GM23248 (cell line): ENCODE measurements at places on chromosomes 11 and 22. TPM values are rescaled to one million over a fixed set of nuclear protein-coding genes. Genes with fewer than 3 reads are reported as not detected.
A peak's percentile ranks its signal among the peaks of the same experiment; 100 is the strongest.

DNA sequence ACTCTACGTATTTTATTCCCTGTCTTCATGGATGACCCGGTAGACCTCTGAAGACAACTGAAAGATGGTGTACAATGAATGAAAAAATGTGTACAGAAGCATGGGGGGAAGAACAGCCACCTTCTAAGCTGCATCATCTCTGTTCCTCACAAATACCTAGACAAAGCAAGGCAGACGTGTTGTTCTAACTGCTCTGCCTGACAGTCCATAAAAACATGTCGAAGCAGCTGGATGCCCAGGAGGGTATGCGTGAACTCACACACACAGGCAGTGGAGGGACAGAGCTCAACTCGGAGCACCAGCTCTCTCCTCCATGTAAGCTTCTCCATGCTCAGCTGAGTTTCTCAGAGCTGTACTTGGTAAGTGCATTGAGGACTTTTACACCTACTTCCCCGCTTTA, 327.4 kb downstream of the CTTN start:
- no peak for DNase-seq
- H3K27me3 ChIP-seq, result no peaks in the 10 kb centered on the region
- no peak overlapping the region for H3K4me3 ChIP-seq
- no peaks in the 10 kb centered on the region for H3K36me3 ChIP-seq

GRCh38 chr22:23265368-23265700, 85.0 kb downstream of the BCR start:
- no peaks in the 10 kb centered on the region for H3K27me3 ChIP-seq
- no peaks in the 10 kb centered on the region for H3K4me1 ChIP-seq
- H3K36me3 ChIP-seq, result no peaks in the 10 kb centered on the region
- no peak overlapping the region for H3K27ac ChIP-seq
- H3K4me3 ChIP-seq, result no peak overlapping the region
- DNase-seq, result no peak

DNA sequence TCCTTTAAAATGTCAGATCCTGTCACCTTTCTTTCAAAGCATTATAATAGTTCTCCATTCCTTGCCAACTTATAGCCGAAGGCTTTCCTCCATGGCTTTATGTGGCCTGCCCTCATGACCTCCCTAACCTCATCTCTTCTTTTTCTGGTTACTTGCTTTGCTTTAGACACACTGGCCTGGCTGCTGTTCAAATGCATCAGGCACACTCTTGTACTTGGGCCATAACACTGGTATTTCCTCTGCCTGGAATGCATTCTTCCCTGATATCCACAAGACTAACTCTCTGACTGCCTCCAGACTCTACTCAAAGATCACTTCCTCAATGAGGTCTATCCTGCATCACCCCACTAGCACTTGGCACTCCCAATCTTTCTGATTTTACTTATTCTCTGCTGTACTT, 710.3 kb downstream of the KCNA4 start:
- peaks cover 45% of the 10 kb centered on the region for H3K4me1 ChIP-seq
- H3K27ac ChIP-seq, result peak overlapping the region; percentile 17
- DNase-seq, result peak; percentile 85
- H3K36me3 ChIP-seq, result no peaks in the 10 kb centered on the region

- no peaks in the 10 kb centered on the region for H3K4me1 ChIP-seq
- no peak overlapping the region for H3K4me3 ChIP-seq
- no peak for DNase-seq
- no peak overlapping the region for H3K27ac ChIP-seq
- no peaks in the 10 kb centered on the region for H3K27me3 ChIP-seq
Observed at GRCh38 chr11:81174646-81175330, 1558.9 kb downstream of the FAM181B start.

- H3K27ac ChIP-seq, result peak overlapping the region; percentile 94
- H3K36me3 ChIP-seq, result peaks cover 38% of the 10 kb centered on the region
- peak overlapping the region; percentile 96 for H3K4me3 ChIP-seq
- peaks cover 19% of the 10 kb centered on the region for H3K4me1 ChIP-seq
Observed at GRCh38 chr11:6482441-6482840, 1.1 kb downstream of the TIMM10B start.

DNA sequence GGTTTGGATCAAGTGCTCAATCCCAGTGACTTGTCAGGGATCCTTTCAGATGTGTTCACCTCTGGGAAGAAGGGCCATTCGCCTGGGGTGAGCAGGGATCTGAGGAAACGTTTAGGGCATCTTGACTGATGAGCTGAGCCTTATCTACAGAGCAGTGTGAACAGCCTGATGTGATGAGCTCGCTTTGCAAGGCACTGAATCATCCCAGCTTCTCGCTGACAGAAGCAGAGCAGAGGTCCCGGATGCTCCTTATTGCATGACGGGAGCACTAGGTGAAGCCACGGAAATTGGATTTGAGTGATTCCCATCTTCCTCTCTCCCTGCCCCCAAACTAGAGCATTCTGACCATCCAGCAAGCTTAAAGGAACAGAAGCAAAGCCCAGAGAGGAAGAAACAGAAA, 46.5 kb downstream of the SEZ6L start:
- H3K36me3 ChIP-seq, result no peaks in the 10 kb centered on the region
- H3K27ac ChIP-seq, result no peak overlapping the region
- no peak overlapping the region for H3K4me3 ChIP-seq
- no peak for DNase-seq
- peaks cover 3% of the 10 kb centered on the region for H3K27me3 ChIP-seq
- no peaks in the 10 kb centered on the region for H3K4me1 ChIP-seq

GRCh38 chr11:8101421-8101820, 20.4 kb downstream of the TUB start:
- DNase-seq, result no peak
- H3K27me3 ChIP-seq, result no peaks in the 10 kb centered on the region
- no peaks in the 10 kb centered on the region; the same call in 1 of the 2 replicates for H3K36me3 ChIP-seq
- H3K4me1 ChIP-seq, result peaks cover 20% of the 10 kb centered on the region
- no peak overlapping the region for H3K27ac ChIP-seq

GRCh38 chr22:35115515-35115914, 49.6 kb downstream of the ISX start:
- H3K4me1 ChIP-seq, result no peaks in the 10 kb centered on the region
- H3K27ac ChIP-seq, result no peak overlapping the region
- H3K36me3 ChIP-seq, result no peaks in the 10 kb centered on the region
- no peaks in the 10 kb centered on the region for H3K27me3 ChIP-seq
- no peak overlapping the region for H3K4me3 ChIP-seq

DNA sequence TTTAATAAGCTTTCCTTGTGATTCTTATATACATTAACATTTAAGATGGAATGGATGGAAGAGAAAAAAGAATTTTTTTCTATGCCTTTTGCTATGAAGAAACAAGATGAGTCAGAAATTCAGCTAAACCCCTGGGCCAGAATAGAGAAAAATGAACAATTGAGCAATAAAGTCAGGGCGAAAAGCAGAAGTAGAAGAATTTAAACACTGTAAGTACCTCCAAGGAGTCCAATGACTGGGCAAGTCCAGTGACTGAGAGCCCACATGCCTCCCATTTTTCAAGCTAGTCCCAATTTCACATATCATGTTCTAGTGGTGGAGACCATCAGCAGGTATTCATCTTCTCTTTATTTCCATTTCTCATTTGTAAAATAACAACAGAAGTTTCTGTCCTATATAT, 18.6 kb upstream of the APLP2 start:
- no peaks in the 10 kb centered on the region for H3K36me3 ChIP-seq
- H3K27ac ChIP-seq, result peak overlapping the region; percentile 22; the same call in 1 of the 2 replicates
- H3K4me3 ChIP-seq, result no peak overlapping the region
- peak; percentile 74 for DNase-seq
- peaks cover 29% of the 10 kb centered on the region for H3K4me1 ChIP-seq
- no peaks in the 10 kb centered on the region for H3K27me3 ChIP-seq

GRCh38 chr11:15852179-15852578, 504.2 kb downstream of the SOX6 start:
- no peaks in the 10 kb centered on the region for H3K36me3 ChIP-seq
- H3K27ac ChIP-seq, result no peak overlapping the region
- DNase-seq, result peak; percentile 18
- H3K4me1 ChIP-seq, result no peaks in the 10 kb centered on the region
- H3K4me3 ChIP-seq, result no peak overlapping the region
- H3K27me3 ChIP-seq, result no peaks in the 10 kb centered on the region; the same call in none of the 2 replicates

DNA sequence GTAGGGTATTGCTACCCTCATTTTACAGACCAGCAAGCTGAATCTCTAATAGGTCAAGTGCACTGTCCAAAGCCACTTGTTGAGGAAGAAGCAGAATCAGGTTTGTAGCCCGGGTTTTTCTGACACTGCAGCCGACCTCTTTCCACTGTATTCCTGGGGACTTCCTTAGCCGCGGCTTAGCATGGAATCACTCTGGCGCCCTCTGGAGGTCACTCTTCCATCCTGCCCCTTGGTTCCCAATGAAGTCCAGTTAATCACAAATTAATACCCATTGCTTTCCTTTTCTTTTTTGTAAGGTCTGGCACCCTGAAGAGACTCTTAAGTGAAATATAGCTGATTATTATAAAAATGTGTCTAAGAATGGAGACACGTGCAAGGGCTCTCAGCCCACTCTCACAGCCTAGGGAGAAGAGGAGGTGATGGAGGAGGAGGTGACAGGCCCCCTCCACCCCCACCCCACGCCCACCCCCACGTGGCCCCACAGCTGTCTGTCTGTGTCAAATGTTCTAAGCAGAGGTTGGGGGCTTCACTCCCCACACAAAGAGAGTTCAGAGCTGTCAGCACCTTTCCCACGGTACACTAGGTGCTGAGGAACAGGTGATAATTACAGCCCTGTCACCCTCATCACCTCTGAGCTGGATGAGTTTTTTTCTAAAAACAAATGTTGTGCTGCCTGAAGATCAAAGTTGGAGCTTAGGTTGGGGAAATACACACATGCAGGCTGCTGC, 57.7 kb upstream of the DRD2 start:
- H3K4me3 ChIP-seq, result no peak overlapping the region
- no peak overlapping the region for H3K27ac ChIP-seq
- H3K36me3 ChIP-seq, result no peaks in the 10 kb centered on the region
- peaks cover 10% of the 10 kb centered on the region; the same call in 1 of the 2 replicates for H3K4me1 ChIP-seq

DNA sequence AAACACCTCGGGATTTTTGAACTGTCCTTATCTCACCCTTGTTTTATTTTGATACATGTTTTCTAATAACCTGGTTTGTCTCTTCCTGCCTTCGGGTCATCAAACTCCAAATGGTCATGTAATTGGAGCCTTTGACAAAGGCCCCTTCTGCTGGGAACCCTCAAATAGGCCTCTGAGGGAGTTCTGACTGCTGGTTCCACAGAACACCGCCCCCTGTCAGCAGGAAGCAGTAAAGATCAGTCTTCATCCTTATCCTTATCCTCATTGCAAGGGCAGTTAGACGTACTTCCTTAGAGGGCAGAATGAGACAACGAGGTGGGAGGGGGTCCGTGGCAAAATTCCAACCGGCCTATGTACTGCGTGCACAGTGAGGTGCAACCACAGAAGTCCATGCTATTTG, 12.1 kb downstream of the TRIM51 start:
- H3K27ac ChIP-seq, result no peak overlapping the region
- DNase-seq, result no peak
- H3K4me1 ChIP-seq, result no peaks in the 10 kb centered on the region
- no peaks in the 10 kb centered on the region for H3K36me3 ChIP-seq
- H3K27me3 ChIP-seq, result no peaks in the 10 kb centered on the region
- H3K4me3 ChIP-seq, result no peak overlapping the region

GRCh38 chr11:6682591-6682935, 577 bp downstream of the MRPL17 start:
- H3K27ac ChIP-seq, result peak overlapping the region; percentile 54
- no peaks in the 10 kb centered on the region for H3K27me3 ChIP-seq
- H3K4me3 ChIP-seq, result peak overlapping the region; percentile 96
- H3K4me1 ChIP-seq, result peaks cover 15% of the 10 kb centered on the region

DNA sequence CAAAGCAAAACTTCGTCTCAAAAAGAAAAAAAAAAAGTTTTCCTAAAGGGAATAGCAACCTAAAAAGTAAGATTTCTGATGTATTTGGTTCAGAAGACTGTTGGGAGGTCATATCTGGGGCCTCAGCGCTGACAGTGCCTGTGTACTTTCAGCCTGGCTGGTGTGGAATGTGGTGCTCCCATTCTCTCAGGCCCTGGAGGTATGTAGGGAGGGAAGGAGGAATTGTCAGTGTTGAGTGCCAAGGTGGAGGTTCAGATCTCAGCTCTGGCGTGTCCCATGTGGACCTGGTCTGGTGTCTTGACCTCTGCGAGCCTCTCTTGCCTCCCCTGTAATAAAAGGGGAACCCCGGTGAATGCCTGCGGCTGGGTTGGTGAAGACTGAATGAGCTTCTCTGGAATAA, 22.4 kb downstream of the PRR5 start:
- H3K27me3 ChIP-seq, result no peaks in the 10 kb centered on the region
- no peaks in the 10 kb centered on the region for H3K36me3 ChIP-seq
- H3K27ac ChIP-seq, result no peak overlapping the region
- no peak for DNase-seq

GRCh38 chr11:103987629-103988594, 48.5 kb upstream of the DDI1 start:
- no peaks in the 10 kb centered on the region for H3K4me1 ChIP-seq
- peak; percentile 14 for DNase-seq
- no peaks in the 10 kb centered on the region for H3K36me3 ChIP-seq
- no peak overlapping the region for H3K4me3 ChIP-seq

GRCh38 chr11:6497069-6497839, at the start of gene DNHD1:
Gene DNHD1 (plus strand): TSS chr11:6497280. CDS start chr11:6498216, 936 bp downstream.
- H3K27me3 ChIP-seq, result no peaks in the 10 kb centered on the region
- no peak within 1 kb of the TSS for H3K4me3 ChIP-seq
- H3K36me3 ChIP-seq, result no peaks in the 10 kb centered on the region; the same call in none of the 2 replicates
- H3K4me1 ChIP-seq, result peaks cover 11% of the 10 kb centered on the region
- DNase-seq, result no peak
- peak within 1 kb of the TSS; percentile 54; the same call in 1 of the 2 replicates for H3K27ac ChIP-seq

DNA sequence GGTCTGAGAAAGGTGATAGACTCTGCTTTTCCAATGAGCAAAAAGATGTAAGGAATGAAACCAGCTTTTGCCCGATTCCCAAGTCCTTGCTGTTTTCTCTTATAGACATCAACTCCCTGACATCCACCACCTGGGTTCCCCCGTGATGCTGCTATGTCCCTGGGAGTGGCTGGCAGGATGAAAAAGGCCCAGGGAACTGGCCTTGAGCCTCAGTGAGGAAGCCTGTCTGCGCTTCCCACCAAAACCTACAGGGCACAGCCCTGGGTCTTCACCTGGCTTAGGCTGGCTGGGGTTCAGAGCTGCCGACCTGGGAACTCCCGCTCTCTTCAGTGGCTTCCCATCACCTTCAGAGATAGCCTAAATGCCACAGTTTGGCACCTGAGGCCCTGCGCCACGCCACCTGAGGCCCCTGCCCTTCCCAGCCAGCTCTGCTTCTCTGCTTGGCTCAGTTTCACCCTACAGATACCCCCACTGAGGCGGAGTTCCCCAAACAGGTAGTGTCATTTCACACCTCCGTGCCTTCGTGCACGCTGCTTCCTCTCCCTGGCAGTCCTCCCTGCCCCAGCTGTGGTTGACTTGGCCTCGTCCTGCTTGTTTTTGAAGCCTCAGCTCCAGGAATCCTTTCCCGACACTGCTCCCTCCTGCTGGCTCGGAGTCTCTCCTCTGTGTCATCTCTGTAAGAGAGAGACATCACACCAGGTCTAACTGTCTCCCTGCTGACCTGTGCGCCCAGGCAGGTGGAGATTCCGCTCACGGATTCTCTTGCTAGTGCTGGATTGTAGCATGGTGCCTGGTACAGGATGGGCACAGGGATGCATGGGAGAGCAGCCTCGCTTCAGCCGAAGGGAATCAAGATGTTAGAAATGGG, 10.7 kb downstream of the SLC37A2 start:
- no peak overlapping the region for H3K4me3 ChIP-seq
- H3K27ac ChIP-seq, result no peak overlapping the region
- peaks cover 24% of the 10 kb centered on the region for H3K4me1 ChIP-seq
- no peaks in the 10 kb centered on the region for H3K36me3 ChIP-seq
- DNase-seq, result no peak
- H3K27me3 ChIP-seq, result no peaks in the 10 kb centered on the region

The TPBGL gene
- not detected in 2 replicates for polyA plus RNA-seq

The CNGA4 gene
- not detected in 2 replicates for polyA plus RNA-seq

The OR10S1 gene
- not detected in 2 replicates for polyA plus RNA-seq

The LDHAL6A gene
- 0.09 TPM in 1 of 2 replicates, not detected in the other for polyA plus RNA-seq

The ADM gene
- 451 and 460 TPM in 2 replicates for polyA plus RNA-seq

The KDELR3 gene
- polyA plus RNA-seq, result 326 and 335 TPM in 2 replicates

The KDM4E gene
- polyA plus RNA-seq, result not detected in 2 replicates

The IRF7 gene
- 4.7 and 5.1 TPM in 2 replicates for polyA plus RNA-seq

The ZFPL1 gene
- polyA plus RNA-seq, result 62.8 and 64.9 TPM in 2 replicates

The RCOR2 gene
- polyA plus RNA-seq, result 0.24 TPM in 1 of 2 replicates, not detected in the other

The A4GALT gene
- 14.8 and 15.4 TPM in 2 replicates for polyA plus RNA-seq

The ST14 gene
- not detected in 2 replicates for polyA plus RNA-seq

The TIGD3 gene
- not detected in 2 replicates for polyA plus RNA-seq
